ENCODE measurements at places on chromosomes 3 and 15.

DNA sequence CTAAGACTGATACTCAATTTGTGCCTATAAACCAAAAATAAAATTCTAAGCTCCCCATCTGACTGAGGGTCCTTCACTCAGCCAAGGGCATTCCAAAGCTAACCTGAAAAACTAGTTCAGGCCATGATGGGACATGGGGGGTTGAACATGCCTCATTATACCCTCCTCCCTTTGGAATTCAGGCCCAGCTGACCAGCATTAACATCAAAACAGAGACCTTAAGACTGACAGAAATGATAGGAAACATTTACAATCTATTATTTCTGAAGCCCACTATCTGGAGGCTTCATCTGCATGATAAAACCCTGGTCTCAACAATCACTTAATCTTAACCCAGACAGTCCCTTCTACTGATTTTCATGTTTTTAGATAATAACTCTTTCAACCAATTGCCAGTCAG is 140.4 kb downstream of the ANO10 start:
- peaks cover 65% of the 10 kb centered on the region for H3K4me1 ChIP-seq
- peak overlapping the region; percentile 41 for H3K27ac ChIP-seq
- peaks cover 20% of the 10 kb centered on the region for H3K36me3 ChIP-seq

DNA sequence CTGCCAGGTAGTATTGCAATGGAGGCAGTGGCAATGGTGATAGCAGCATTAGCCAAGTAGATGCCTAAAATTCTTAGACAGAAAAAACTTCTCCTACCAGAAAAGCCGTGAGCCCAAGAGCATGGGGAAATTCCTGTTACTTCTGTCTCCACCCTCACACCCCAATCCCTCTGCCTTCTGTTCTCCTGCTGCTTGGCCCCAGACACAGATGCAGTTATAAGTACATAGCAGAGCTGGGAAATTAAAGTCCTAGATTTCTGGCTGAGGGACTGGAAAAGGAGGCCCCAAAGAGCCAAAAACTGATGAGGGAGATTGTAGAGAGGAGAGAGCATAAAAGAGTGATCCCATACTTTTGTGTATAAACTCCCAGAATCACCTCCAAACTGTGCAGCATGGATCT is 166.9 kb downstream of the SMAD6 start:
- DNase-seq: no peak
- no peak overlapping the region for H3K4me3 ChIP-seq
- H3K27me3 ChIP-seq: peaks cover 16% of the 10 kb centered on the region
- H3K27ac ChIP-seq: no peak overlapping the region

DNA sequence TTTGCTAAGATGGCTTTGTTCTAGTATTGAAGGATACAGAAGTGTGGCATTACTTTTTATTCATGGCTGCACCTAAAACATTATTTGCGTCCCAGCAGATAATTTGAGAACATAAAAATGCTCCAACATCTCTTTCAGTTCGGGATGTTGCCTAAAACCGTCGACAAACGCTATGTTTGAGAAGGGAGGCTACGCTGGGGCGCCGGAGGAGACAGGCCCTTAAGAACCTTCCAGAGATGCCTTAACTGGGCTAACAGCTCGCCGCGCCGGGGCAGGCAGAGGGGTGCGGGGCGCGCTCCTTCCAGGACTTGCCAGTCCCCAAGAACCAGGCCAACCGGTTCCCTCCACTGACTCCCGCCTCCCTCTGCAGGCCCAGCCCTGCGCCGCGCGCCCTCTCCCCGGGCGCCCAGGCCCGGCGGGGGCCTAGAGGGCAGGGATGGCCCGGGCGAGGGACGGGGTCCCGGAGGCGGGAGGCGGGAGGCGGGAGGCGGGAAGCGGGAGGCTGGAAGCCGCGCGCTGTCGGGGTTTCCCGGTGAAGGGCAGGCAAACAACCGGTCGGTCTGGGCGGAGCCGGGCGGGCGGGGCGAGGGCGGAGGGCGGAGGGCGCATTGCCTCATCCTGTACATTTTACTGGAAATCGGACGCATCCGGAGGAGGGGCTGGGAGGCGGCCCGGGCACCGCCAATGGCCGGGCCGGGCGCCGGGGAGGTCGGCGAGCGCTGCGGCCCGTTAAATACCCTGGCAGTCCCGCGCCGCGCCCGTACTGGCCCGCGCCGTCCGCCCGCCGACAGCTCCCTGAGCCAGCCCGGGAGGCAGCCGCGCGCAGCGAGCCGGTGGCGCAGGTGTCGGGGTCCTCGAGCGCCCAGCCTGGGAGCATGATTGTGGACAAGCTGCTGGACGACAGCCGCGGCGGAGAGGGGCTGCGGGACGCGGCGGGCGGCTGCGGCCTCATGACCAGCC is at the start of gene NFKBIZ:
TSS of gene NFKBIZ (plus strand) at position 761 of the 960 bp plus-strand sequence. CDS start at position 876, 115 bp downstream.
- H3K27ac ChIP-seq: peak within 1 kb of the TSS; percentile 99
- H3K36me3 ChIP-seq: peaks cover 35% of the 10 kb centered on the region
- no peaks in the 10 kb centered on the region for H3K27me3 ChIP-seq
- H3K4me1 ChIP-seq: peaks cover 39% of the 10 kb centered on the region
- DNase-seq: peak; percentile 89
- H3K4me3 ChIP-seq: peak within 1 kb of the TSS; percentile 96

DNA sequence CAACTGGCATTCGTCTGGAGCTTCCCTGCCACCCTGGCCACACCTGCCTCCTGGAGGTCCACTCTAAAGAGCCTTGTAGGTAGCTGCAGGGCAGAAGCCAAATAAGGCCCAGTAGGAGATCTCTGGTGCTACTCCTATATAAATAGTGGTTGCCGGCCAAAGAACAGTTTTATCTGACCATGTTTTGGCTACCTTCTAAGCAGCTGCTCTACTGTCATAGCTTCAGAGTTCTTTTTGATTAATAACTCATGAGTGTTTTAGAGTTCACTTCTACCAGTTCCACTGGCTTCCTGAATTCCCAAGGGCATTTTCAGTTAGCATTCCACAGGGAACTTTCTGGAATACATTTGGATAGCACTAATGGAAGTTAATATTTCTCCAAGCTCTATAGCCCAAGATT is 154.6 kb downstream of the B3GALNT1 start:
- peaks cover 15% of the 10 kb centered on the region for H3K4me1 ChIP-seq
- no peak for DNase-seq
- no peak overlapping the region for H3K4me3 ChIP-seq
- peaks cover 3% of the 10 kb centered on the region for H3K27me3 ChIP-seq

DNA sequence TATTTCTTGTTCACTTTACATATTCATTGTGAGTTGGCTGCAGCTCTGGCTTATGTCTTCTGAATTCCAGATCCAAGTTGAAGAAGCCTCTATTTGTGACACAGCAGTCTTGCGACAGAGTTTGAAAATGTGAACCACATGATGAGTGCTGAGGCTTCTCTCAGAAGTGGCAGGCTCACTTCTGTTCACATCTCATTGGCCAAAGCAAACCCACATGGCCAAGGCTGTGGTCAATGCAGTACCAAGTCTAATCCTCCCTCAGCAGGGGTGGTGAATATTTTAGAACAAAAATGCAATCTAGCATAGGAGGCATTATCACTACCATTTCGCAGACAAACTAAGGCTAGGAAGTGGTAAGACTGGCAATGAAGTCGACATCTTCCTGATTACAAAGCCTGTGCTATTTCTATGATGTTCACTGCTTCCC is 45.2 kb downstream of the CDCP1 start:
- no peak for DNase-seq
- H3K36me3 ChIP-seq: peaks cover 3% of the 10 kb centered on the region
- H3K27ac ChIP-seq: no peak overlapping the region
- H3K27me3 ChIP-seq: peaks cover 53% of the 10 kb centered on the region

DNA sequence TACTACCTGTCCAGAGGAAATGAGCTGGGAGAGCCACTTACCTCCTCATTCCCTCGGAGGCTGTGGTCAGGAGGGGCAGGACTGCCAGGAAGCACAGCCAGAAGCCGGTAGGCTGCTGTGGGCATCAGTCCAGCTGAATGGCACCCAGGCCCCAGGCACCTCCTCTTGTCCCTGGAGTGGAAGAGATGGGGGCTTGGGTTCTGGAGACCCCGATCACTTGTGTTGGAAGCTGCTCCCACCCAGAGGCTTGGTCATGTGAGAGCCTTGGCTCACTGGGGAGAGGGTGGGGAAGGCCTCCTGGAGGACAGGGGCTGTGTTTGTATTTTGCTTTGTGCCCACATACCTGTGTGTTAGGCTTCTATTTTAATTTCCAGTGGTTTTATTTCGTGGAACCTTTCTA is 261.9 kb downstream of the GABRG3 start:
- no peaks in the 10 kb centered on the region for H3K4me1 ChIP-seq
- H3K27ac ChIP-seq: no peak overlapping the region
- no peak for DNase-seq
- H3K36me3 ChIP-seq: no peaks in the 10 kb centered on the region
- H3K4me3 ChIP-seq: no peak overlapping the region

DNA sequence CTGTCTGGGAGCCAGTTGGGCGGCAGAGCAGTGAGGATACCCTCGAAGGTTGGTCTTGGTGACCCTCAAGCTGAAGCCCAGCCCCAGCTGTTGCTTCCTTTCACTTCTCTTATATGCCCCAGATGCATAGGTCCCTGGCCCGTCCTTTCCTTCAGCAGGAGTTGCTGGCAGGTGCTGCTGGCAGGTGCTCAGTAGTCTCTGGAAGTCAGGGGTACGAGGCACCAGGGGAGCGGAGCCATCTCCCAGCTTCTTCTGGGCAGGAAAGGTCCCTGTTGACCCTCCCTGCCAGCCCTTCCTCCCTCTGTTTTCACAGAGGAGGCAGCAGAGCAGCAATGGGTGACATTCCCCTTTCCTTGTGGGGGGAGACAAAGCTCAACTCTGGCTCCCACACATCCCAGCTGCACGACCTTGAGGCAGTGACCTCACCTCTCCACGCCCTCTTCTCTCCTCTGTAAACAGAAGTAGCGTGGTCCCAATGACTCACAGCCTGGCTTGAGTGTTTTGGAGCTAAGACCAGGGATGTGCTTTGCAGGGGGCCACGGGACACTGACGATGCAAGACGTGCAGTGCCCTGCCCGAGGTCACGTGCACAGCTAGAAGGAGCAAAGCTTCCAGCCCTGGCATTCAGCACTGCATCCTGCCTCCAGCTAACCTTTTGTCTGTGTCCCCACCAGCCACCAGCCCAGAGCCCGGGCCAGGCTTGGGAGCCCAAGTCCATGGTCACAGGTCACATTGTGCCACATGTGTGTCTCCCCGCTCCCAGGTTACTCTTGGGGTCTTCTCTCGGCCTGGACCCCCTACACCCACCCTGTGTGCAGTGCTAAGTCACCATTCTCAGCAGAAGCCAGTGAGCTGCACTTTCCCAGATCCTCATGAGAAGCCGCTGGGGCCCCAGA is 49.7 kb downstream of the SLC6A6 start:
- H3K36me3 ChIP-seq: peaks cover 17% of the 10 kb centered on the region
- no peaks in the 10 kb centered on the region for H3K27me3 ChIP-seq
- H3K4me1 ChIP-seq: peaks cover 3% of the 10 kb centered on the region
- no peak overlapping the region for H3K4me3 ChIP-seq
- H3K27ac ChIP-seq: no peak overlapping the region

DNA sequence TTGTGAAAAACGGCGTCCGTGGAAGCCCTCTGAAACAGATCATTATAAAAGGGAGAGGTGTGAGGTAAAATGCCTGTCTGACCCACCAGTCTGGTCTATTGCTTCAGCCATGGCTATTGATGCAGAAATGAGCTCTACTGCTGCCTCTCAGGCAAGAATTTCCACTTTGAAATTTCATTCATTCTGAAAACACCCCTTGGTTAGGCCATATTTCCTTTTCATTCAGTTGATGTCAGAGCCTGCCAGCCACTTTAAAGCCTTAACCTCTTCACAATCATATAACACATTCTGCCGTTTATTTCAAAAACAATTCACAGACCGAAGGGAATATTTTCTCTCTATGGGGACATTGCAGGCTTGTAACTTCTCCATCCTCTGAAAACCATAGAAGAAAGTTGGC is 71.9 kb downstream of the FOXB1 start:
- no peak for DNase-seq
- H3K4me1 ChIP-seq: peaks cover 15% of the 10 kb centered on the region
- H3K4me3 ChIP-seq: no peak overlapping the region
- no peaks in the 10 kb centered on the region for H3K27me3 ChIP-seq
- no peak overlapping the region for H3K27ac ChIP-seq

Measured in naive thymus-derived CD8-positive, alpha-beta T cell (primary cell).